Activated naive CD4-positive, alpha-beta T cell treated with anti-CD3 and anti-CD28 coated beads, Interleukin-2, amount 10 ng/mL, durations not matched to agents 7 days and 5 days (primary cell): ENCODE measurements at places on chromosomes 7 and 10.
A peak's percentile ranks its signal among the peaks of the same experiment; 100 is the strongest.

DNA sequence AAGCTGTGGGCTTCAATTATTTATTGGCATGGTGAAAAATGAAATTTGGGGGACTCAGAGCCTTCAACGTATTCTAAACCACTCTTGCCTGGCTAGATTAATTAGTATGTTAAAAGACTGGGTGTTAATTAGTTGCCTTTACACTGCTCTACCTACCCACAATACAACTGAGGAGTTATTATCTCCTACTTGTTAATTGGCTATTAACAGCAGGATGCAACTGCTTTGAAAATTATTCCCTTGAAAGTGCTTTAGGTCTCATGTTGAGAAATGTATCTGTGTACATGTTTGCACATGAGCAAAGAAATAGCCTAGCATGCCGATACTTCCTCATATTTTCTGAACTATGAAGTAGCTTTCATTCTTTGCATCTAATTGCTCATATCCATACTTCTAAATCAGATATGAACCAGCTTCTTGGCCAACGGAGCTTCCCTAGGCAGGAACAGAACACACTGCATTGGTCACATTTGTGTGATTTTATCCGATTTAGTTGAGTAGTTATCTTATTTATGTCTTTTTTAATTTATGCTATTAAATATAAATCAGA lies 155.8 kb downstream of the GPAM start:
- no peaks in the 10 kb centered on the region for H3K36me3 ChIP-seq
- no peaks in the 10 kb centered on the region for H3K4me1 ChIP-seq
- H3K4me3 ChIP-seq = no peak overlapping the region
- no peak overlapping the region for H3K27ac ChIP-seq
- H3K27me3 ChIP-seq = no peaks in the 10 kb centered on the region
- DNase-seq = no peak

- H3K27ac ChIP-seq = no peak overlapping the region
- H3K4me1 ChIP-seq = peaks cover 9% of the 10 kb centered on the region
- no peaks in the 10 kb centered on the region for H3K27me3 ChIP-seq
- H3K36me3 ChIP-seq = peaks cover 2% of the 10 kb centered on the region
- peak; percentile 26 for DNase-seq
Observed at GRCh38 chr7:112866424-112866823, 76.2 kb upstream of the TMEM168 start.

- H3K4me3 ChIP-seq = no peak overlapping the region
- H3K27ac ChIP-seq = no peak overlapping the region
- H3K4me1 ChIP-seq = no peaks in the 10 kb centered on the region
Observed at GRCh38 chr7:32001948-32002347, 68.3 kb downstream of the PDE1C start.

- H3K4me1 ChIP-seq = peaks cover 45% of the 10 kb centered on the region
- H3K4me3 ChIP-seq = no peak overlapping the region
Observed at GRCh38 chr10:74900297-74900696, 73.9 kb downstream of the KAT6B start.

GRCh38 chr10:6659451-6659850 lies 79.4 kb upstream of the PRKCQ start:
- H3K36me3 ChIP-seq = no peaks in the 10 kb centered on the region
- no peak overlapping the region for H3K4me3 ChIP-seq
- H3K4me1 ChIP-seq = peaks cover 16% of the 10 kb centered on the region
- H3K27me3 ChIP-seq = peaks cover 6% of the 10 kb centered on the region

GRCh38 chr7:66202441-66202840 lies 2.7 kb upstream of the TPST1 start:
- H3K4me3 ChIP-seq = no peak overlapping the region
- no peaks in the 10 kb centered on the region for H3K36me3 ChIP-seq
- H3K4me1 ChIP-seq = peaks cover 29% of the 10 kb centered on the region
- DNase-seq = no peak
- no peak overlapping the region for H3K27ac ChIP-seq
- peaks cover 65% of the 10 kb centered on the region for H3K27me3 ChIP-seq

DNA sequence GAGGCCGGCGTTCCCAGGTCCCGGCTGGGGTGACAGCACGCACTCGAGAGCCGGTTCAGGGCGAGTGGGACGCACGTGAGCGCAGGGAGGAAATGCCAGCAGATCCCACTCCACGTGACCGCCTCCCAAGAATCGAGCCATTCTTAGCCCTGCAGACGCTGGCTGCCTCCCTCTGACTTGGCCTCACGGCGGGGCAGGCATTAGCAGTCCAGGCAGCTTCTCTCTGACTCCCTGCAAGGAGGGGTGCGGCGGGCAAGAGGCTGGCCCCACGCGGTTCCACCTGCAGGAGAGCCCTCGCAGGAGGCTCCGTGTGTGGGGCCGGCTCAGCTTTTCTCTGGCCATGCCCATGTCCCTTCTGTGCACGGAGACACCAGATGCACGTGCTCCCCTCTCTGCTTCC lies 10.1 kb downstream of the GPR146 start:
- H3K4me1 ChIP-seq = peaks cover 46% of the 10 kb centered on the region
- H3K4me3 ChIP-seq = no peak overlapping the region
- peaks cover 5% of the 10 kb centered on the region for H3K36me3 ChIP-seq

DNA sequence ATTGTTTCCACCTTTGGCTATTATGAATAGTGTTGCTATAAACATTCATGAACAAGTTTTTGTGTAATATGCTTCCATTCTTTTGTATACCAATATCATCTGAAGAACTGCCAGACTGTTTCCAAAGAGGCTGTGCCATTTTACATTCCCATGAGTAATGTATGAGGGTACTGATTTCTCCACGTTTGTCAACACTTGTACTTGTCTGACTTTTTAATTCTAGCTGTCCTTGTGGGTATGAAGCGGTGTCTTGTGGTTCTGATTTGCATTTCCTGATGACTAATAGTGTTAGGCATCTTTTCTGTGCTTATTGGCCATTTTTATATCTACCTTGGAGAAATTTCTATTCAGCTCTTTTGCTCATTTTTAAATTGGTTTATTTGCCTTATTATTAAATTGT lies 52.8 kb downstream of the LSMEM1 start:
- H3K27ac ChIP-seq = no peak overlapping the region
- H3K36me3 ChIP-seq = no peaks in the 10 kb centered on the region
- H3K4me1 ChIP-seq = no peaks in the 10 kb centered on the region
- no peak overlapping the region for H3K4me3 ChIP-seq
- no peak for DNase-seq
- peaks cover 3% of the 10 kb centered on the region for H3K27me3 ChIP-seq

GRCh38 chr10:53646525-53646924 lies 873.9 kb upstream of the MBL2 start:
- no peak overlapping the region for H3K4me3 ChIP-seq
- DNase-seq = no peak
- no peak overlapping the region for H3K27ac ChIP-seq

DNA sequence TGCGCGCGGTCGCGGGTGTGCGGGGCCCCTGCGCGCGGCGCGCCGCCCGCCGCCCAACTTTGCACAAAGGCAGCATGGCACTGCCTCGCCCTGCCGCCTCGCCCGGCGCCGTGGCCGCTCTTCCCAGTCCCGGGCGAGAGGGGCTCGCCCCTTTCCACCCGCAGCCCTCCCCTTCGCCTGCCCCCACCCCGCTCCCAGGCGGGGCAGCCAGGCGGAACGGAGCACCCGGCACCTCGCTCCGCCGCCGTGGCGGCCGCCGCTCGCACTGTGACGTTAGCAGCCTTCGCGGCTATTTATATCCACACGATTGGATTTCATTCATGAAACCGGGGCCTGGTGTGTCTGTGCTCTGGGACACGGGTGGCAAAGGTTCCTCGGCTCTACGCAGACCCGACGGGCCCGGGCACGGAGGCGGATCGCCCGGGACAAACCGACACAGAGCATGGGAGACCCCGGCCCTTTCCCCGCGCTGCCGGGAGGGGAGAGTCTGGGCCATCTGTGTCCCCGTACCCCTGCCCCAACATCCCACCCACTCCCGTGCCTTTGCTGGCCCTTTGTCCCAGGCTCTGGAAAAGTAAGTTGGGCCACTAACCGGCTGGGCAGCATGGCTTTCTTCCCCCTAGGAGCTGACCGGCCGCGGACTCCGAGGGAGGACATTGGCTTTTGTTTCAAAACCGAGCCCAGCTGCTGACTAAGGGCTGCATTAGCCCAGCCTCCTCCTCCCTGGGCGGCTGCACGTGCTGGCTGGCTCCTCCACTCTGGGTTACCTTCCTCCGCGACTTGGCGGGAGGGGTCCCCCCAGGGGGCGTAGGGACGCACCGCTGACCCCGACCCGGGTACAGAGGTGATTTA lies at the start of gene RHOBTB1:
RHOBTB1 (minus strand) TSS at position 128 of the 852 bp plus-strand sequence. CDS start 32,643 bp downstream, outside the sequence.
- H3K4me3 ChIP-seq = peak within 1 kb of the TSS; percentile 58
- peaks cover 14% of the 10 kb centered on the region for H3K4me1 ChIP-seq
- peaks cover 72% of the 10 kb centered on the region for H3K27me3 ChIP-seq
- H3K36me3 ChIP-seq = no peaks in the 10 kb centered on the region
- peak; percentile 43 for DNase-seq

GRCh38 chr7:36128448-36129047 lies 24.5 kb upstream of the EEPD1 start:
- H3K27me3 ChIP-seq = peaks cover 3% of the 10 kb centered on the region
- no peak for DNase-seq

DNA sequence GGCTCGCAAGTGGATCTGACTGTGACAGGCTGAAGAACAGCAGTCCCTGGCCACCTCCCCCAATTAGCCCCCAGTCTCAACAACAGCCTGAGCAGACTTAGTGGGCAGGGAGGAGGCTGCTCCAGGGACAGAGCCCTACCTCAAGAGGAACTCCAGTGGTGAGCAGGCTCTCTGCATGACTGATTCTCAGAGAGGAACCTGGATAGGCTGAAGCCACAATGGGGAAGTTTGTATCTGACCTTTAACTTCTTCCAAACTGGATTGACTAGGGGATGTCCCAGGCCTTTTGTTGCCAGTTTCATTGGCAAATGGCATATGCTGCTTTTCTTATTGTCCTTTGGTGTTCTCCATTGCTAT lies 93.0 kb downstream of the ARHGAP22 start:
- H3K4me1 ChIP-seq = no peaks in the 10 kb centered on the region
- peaks cover 20% of the 10 kb centered on the region for H3K27me3 ChIP-seq
- no peak overlapping the region for H3K27ac ChIP-seq
- H3K36me3 ChIP-seq = no peaks in the 10 kb centered on the region
- no peak overlapping the region for H3K4me3 ChIP-seq

- no peak for DNase-seq
- peaks cover 6% of the 10 kb centered on the region for H3K4me1 ChIP-seq
- no peak overlapping the region for H3K27ac ChIP-seq
- no peak overlapping the region for H3K4me3 ChIP-seq
- H3K27me3 ChIP-seq = peaks cover 32% of the 10 kb centered on the region
Observed at GRCh38 chr10:78985973-78986818, 82.6 kb upstream of the ZMIZ1 start.

GRCh38 chr7:7408001-7408770 lies 127.5 kb downstream of the COL28A1 start:
- peaks cover 3% of the 10 kb centered on the region for H3K27me3 ChIP-seq
- no peak overlapping the region for H3K4me3 ChIP-seq
- no peaks in the 10 kb centered on the region for H3K4me1 ChIP-seq
- no peak for DNase-seq

GRCh38 chr10:126290232-126290631 lies 98.0 kb downstream of the ADAM12 start:
- H3K4me1 ChIP-seq = no peaks in the 10 kb centered on the region
- H3K27ac ChIP-seq = no peak overlapping the region
- no peak for DNase-seq
- no peaks in the 10 kb centered on the region for H3K27me3 ChIP-seq
